ENCODE measurements at places on chromosomes 13 and 19.

GRCh38 chr19:51036519-51036918, 1.7 kb upstream of the KLK12 start:
- DNase-seq, result no peak

DNA sequence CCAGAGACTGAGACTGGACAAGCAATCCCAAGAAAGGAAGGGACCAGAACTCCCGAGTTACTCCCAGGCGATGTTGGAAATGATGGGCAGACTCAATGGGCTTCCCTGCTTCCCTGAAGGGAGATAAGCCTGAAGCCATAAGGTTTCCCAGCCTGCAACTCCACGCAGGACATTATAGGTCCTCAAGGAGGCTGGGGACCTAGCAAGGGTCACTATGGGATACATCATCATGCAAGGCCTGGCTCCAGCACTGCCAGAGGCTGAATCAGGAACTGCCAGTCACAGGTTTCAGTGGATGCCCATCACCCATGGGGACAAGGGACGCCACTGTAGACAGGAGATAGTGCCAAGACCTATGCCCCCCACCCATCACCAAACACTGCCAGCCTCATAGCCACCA, 338.7 kb downstream of the IRS2 start:
- no peak for DNase-seq

DNA sequence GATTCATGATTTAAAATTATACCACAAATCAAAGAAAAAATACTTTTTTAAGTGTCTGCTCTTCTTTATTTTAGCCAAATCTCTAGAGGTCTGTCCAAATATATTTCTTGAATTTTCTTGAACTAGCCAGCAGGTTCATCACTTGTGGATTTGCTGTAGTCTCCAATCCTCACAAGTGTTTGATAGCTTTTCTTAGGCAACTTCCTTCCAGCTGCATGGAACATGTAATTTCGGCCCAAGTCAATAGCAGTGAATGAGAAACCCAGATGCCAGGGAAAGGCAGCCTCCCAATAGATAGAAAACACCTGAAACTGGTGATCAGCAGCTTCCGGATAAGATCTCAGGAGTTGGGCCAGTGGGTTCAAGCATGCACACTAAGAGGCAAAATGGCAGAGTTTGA, 15.6 kb upstream of the RNASEH2B start:
- no peak for DNase-seq

DNA sequence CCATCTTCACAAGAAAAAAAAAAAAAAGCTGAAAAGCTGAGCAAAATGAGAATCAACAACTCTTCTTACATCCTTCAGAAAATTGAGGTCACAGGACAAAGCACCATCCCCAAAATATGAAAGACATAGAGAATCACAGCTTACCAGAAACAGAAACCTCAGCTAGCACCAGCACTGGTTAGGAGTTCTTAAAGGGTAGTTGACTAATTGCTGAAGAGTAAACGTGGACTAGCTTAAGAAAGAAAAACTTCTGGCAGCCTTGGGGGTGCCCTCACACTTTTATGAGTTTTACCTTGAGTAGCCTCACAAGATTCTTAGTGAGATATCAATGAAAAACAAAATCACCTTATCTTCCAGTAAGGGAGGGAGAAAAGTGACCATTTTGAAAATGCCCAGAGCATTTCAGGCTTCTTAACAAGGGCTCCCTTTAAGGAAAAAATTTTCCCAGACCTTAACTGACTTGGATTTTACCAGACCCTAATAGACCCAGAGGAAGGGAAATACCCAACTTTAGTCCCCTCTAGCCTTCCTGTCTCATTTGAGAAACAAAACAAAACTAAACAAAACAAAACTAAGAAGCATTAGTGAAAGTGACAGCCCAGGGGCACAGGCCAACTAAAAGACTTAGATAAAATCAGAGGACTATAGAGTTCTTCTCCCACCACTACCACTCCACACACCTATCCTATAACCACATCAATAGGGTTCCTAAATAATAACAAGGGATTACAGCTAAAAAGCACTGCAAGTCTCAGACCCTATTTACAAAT, 888.6 kb downstream of the DIAPH3 start:
- DNase-seq, result no peak

GRCh38 chr19:3548606-3549005, 8.8 kb downstream of the MFSD12 start:
- no peak for DNase-seq

- DNase-seq, result peak; percentile 25
Measured at GRCh38 chr13:84844473-84844872, 954.7 kb downstream of the SLITRK6 start.

GRCh38 chr13:30862707-30863106, 43.4 kb upstream of the MEDAG start:
- peak; percentile 88 for DNase-seq

Data from NCI-H526 treated with DMSO at 0.1 percent for 48 hours (cell line).